ENCODE measurements at places on chromosomes 6 and 20.
A peak's percentile ranks its signal among the peaks of the same experiment; 100 is the strongest.

- DNase-seq = no peak
These were observed 21.2 kb downstream of the MKKS start for GRCh38 chr20:10412591-10413408.

- no peak for DNase-seq
These were observed 37.9 kb upstream of the RNF24 start for GRCh38 chr20:4053071-4053919.

DNA sequence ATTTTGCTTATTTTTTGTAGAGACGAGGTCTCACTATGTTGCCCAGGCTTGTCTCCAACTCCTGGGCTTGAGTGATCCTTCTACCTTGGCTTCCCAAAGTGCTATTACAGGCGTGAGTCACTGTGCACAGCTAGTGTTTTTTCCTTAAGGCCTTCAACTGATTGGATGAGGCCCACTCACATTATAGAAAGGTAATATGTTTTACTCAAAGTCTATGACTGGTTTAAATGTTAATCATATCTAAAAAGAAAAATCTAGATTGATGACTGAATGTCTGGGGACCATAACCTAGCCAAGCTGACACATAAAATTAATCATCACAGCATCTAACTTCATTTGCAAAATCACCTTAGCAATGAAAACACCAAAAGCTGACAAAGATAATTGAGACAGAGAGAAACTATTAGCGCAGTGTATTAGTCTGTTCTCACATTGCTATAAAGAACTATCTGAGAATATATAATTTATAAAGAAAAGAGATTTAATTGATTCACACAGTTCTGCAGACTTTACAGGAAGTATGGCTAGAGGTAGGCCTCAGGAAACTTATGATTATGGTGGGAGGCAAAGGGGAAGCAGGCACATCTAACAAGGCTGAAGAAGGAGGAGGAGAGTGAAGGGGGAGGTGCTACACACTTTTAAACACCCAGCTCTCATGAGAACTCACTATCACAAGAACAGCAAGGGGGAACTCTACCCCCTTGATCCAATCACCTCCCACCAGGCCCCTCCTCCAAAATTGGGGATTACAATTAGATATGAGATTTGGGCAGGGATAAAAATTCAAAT lies 66.8 kb upstream of the ARHGAP18 start:
- DNase-seq = no peak

DNA sequence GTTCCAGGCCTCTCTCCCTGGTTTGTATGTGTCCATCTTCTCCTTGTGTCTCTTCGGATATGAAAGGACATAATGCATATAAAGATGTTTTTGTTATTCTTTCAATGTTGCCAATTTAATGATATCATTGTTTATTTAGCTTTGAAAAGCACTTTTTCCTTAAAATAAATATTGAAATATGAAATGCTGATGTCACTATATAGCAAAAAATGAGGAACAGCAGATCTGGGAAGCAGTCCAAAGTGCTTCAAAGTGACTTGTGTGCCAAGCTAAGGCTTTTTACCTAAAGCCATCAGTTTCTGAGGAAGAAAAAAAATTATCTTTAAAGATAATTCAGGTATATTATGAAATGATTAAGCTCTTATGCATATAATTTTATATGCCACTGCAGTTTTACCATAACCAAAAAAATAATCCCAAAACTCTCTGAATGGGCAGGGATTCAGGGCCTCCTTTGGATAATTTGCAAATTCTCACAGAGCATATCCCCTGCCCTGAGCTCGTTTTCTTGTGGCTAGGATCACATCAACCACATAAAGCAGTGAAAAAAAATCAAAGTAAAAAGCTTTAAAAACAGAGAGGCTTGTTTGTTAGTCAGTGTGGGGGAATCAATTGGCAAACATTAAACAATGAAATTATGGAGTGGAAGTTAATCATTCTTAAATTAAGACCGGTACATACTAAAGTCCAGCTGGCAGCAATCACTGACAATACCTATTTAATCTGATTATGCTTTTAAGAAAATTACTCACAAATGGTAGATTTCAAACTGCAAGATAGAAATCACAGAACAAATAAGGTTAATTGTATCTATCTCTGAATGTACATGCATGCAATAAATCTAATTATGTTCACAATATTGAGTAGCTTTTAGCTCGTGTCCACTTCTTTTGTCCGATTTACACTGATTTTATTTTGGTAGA lies 1027.9 kb upstream of the ADGRB3 start:
- DNase-seq = no peak

DNA sequence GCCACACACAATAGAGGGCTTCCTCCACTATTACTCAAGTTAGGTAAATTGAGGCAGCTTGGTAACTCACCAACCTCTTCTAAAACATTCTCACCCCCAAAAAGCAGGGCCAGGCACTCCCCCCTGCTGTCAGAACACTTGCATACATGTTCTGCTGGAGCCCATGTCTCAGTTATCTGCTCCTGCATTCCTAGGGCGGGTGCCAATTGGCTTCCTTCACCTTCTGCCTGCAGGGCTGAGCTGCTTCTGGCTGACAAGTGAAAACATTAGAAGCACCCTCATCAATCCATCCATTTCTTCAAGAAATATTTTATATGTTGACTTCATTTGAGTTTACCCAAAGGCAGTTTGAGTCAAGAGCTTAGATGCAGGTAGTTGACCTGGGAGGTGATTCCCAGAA lies 4.5 kb upstream of the ENTPD6 start:
- no peak for DNase-seq

GRCh38 chr6:3258720-3259490 lies at the start of gene PSMG4:
Gene PSMG4, plus strand, starts transcription at chr6:3258947. Its CDS starts 76 bp downstream, at chr6:3259023.
- peak; percentile 89 for DNase-seq

DNA sequence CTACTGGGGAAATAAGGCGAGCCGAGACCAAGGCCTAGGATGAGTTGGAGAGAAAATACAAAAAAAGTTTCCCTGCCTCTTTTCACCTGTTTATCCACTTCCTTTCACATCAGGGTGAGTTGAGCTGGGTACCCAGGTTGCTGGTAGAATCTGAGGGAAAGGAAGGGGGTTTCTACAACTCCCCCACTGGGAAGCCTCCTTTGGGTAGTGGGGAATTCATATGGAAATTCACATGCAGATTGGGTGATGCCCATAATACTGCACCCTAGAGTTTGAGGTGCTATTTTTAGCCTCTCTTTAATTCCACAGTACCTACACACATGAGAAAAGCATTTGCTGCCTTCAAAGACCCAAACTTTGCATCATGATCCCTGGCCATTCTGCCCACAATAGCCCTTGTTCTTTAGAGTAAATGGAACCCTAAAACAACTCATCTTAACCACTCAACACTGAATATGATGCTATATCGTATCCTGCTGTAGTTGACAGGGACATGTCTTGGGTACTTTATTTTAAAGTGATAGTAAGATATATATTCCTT lies 2.7 kb downstream of the OSTM1 start:
- DNase-seq = no peak

DNA sequence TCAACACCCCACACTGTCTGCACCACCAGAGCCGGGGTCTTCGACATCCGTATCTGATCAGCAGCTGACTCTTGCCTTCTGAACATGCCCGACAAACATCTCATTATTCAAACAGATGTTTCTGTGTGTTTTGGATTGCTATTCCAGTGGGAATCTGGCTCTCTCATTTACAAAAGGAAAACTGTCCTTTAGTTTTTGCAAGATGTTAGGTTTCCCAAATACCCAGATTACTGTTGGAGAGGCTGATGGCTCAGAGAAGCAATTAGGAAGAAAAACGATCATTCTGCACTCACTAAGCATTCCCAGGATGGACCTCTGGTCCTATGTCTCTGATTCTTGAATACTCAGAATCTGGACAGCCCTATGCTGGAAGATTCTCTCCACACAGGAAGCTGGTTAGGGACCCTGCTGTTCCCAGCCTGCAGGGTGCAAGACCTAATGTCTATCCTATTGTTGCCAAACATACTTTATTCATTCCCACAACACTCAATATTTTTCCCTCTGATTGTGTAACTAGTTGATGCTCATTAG lies 532.9 kb downstream of the CDH26 start:
- no peak for DNase-seq

GRCh38 chr6:314377-314776 lies 22.1 kb downstream of the DUSP22 start:
- no peak for DNase-seq

GRCh38 chr6:110490110-110490509 lies 13.7 kb upstream of the SLC22A16 start:
- no peak for DNase-seq

GRCh38 chr20:63963348-63963741 lies 6.4 kb downstream of the ZNF512B start:
- no peak for DNase-seq

DNA sequence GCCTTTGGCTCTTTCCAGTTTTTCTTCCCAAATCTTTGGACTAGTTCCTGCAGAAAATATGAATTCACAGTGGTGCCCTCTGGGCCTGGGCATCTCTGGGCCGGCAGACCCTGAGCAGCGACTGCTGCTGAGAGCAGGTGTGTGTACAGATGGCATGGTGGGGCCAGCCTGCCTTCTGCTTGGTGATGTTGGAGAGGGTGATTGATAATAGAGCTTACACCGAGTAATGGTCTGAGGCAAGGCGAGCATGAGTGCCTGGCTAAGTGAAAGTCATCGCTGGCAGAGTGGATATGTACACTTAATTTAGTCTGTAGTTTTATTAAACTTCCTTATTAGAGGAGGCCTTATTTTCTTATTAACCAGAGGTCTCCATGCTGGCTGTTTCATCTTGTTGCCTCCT lies 156.9 kb downstream of the CDKAL1 start:
- no peak for DNase-seq

DNA sequence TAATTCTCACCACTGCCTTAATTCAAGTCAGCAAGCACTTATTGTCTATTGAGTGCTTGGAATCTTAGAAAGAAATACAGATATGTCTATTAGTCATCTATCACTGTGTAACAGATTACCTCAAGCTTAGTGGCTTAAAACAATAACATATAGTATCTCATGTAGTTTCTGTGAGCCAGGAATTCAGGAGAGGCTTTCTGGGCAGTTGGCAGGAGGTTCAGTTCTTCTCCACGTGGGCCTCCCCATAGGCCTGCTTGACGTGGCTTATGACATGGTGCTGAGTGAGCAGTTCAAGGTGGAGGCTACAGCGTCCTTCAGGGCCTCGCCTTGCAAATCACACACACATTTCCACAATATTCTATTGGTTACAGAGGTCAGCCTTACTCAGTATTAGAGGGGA lies 69.7 kb downstream of the DTD1 start:
- DNase-seq = no peak

GRCh38 chr6:145380186-145380585 lies 355.1 kb downstream of the EPM2A start:
- no peak for DNase-seq

DNA sequence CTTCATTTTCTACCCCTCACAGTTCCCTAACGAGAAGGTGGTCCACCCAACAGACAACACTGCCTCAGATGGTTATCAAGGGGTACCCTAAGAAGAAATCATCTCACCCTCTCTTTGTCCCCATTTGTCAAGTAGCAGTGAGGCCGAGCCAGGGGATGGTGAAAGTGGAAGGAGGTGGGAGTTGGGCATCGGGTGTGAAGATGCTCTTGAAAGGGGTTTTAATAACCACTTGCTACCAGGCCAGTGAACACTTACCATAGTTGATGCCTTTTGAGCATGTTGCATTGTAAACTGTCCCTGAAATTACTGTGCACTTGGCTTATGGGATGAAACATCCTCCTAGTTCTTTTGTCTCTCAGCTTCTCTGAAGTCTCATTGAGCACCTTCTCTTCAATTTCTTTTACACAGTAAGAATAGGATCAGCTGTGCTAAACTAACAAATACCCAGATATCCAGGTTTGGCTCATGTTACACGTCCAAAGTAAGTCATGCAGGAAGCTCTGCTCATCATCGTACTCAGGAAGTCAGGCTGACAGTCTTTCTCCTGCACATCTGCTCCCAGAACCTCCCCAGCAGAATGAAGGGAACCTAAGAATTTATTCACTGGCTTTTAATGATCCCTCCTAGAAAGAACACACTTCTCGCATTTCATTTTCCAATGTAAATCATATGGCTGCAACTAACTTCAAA lies 13.3 kb downstream of the HLA-DPB1 start:
- DNase-seq = no peak

- DNase-seq = no peak
These were observed 76.7 kb downstream of the MYB start for GRCh38 chr6:135257631-135258405.

- DNase-seq = no peak
These were observed 998.0 kb upstream of the GJE1 start for GRCh38 chr6:141134723-141135122.

DNA sequence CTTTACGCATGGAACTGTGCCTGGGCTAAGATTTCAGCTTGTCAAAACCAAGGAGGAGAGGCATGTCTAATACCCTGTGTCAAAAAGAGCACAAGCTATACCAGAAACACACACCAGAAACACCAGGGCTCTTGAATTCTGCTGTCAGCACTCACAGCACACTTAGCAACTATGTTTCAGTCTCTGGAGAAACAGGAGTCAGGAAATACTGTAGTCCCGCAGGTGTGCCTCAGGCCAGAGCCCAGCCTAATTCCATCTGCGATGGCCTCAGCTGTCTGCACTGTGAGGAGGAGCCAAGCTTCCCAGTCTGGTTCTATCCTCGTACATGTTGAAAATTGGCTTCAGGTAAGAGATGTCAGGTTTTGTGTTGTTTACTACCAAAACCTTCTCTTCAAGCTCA lies 31.6 kb downstream of the MTRES1 start:
- no peak for DNase-seq

- DNase-seq = peak; percentile 57
These were observed 44.1 kb upstream of the GRM4 start for GRCh38 chr6:34189806-34190503.

DNA sequence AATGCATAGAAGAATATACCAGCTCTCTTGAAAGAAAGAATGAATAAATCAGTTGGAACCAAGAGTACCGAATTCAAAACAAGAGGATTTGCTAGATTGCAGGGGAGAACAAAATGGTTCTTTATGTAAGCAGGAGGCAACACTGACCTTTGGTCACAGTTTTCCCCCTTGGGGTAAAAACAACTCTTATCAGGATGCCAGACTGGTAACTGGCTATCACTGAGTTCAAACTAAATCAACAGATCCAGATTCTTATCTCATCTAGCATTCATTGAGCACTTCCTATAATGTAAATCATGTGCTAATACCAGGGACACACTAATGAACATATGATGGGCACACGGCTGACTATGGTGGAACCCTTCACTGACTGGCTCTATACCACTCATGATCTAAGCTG lies 4.8 kb upstream of the IL17F start:
- no peak for DNase-seq

DNA sequence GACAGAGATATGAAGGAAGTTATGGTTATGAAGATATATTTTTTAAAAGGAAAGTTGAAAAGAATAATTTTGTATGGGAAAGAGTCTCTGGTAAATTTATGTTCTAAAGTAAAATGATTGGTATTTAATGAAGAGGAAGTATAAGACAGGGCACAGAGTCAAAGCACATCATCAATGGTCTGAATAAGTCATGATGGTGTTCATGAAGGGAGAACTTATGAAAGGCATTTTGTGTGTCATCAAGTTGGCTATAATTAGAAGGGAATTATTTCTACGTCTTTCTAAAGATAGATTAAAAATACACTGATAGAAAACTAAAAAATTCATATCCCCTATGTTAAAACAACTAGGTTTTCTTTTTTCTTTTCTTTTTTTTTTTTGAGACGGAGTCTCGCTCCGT lies 21.4 kb upstream of the SNAI1 start:
- DNase-seq = no peak

- no peak for DNase-seq
These were observed 22.0 kb downstream of the FAM8A1 start for GRCh38 chr6:17622144-17622543.

All from stimulated activated CD4-positive, alpha-beta T cell treated with anti-CD3 and anti-CD28 coated beads, Interleukin-4, amount 100 ng/mL, for 4 hours (primary cell).